ENCODE measurements at places on chromosomes 7 and 10.
A peak's percentile ranks its signal among the peaks of the same experiment; 100 is the strongest.

- DNase-seq, result no peak
Observed at GRCh38 chr10:14036233-14036632, 294.5 kb downstream of the FRMD4A start.

DNA sequence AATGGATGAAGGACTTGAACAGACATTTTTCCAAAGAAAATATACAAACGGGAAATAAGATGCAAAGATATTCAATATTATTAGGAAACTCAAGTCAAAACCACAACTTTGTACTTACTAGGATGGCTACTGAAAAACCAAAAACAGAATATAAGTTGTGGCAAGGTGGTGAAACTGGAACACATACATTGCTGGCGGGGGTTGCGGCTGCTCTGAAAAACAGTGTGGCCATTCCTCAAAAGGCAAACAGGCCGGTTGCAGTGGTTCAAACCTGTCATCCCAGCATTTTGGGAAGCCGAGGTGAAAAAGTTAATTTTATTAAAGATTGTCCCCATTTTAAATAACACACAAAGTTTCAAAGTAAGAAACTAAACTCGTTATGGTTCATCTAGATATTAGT lies 9.9 kb upstream of the ZNF713 start:
- no peak for DNase-seq

DNA sequence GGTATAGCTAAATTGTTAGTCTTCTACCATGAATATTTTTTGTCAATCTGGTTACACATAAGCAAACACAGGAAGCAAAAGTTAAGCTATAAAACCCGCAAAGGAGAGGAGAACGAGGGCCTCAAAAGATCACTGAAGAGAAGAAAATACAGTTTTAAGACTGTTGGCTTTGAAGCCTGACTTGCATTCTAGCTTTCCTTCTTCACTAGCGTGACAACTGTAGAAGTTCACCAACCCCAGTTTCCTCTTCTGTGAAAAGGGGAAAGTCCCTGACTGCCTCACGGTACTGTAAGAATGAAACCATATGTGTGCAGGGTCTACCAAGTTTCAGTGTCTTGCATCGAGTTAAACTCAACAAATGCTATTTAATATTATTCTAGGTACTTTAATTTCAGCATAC lies 7.5 kb upstream of the LRRN3 start:
- peak; percentile 55 for DNase-seq

GRCh38 chr10:50393784-50394467 lies 142.6 kb upstream of the ASAH2 start:
- peak; percentile 69 for DNase-seq

DNA sequence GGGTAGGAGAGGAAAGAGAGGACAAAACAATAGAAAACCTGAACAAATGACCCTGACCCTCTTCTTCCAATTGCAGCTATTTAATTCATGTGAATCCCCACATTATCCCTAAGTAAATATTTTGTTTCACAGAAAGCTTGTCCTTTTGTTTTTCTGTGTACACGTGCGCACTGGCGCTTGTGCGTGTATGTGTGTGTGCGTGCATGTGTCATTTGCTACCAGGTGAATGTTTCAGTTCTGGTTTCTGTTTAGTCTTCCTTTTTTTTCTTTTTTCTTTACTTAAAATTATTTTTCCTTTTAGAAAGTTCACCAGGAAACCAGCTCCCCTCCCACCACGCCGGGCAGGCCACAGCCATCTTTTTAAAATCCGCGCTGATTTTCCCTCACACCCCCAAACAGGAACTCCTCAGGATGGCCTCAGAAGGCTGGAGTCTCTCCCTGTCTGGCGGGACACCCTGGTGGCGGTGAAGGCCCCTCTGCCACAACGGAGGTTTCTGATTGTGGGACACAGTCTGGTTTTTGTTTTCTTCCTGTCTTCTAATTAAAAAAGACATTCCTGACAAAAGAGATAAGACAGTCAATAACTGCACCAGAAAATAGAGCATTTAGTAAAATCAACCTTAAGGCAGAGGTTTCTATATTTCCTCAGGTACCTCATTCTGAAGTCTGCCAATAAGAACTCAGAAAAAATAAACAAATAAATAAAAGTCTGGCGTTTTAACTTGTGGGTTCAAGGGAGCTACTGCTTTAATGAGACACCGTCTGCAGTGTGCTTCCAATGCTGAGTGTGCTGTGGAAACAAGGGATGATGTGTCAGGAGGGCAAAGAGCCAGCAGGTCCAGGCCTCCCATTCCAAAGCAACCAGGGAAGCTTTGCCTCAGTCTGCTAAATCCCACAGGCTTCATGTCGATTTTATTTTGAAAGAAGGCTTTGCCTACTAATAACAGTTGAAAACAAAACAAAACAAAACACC lies 17.4 kb downstream of the IRF5 start:
- DNase-seq, result no peak

- no peak for DNase-seq
Observed at GRCh38 chr10:110285501-110285900, 19.2 kb downstream of the SMNDC1 start.

DNA sequence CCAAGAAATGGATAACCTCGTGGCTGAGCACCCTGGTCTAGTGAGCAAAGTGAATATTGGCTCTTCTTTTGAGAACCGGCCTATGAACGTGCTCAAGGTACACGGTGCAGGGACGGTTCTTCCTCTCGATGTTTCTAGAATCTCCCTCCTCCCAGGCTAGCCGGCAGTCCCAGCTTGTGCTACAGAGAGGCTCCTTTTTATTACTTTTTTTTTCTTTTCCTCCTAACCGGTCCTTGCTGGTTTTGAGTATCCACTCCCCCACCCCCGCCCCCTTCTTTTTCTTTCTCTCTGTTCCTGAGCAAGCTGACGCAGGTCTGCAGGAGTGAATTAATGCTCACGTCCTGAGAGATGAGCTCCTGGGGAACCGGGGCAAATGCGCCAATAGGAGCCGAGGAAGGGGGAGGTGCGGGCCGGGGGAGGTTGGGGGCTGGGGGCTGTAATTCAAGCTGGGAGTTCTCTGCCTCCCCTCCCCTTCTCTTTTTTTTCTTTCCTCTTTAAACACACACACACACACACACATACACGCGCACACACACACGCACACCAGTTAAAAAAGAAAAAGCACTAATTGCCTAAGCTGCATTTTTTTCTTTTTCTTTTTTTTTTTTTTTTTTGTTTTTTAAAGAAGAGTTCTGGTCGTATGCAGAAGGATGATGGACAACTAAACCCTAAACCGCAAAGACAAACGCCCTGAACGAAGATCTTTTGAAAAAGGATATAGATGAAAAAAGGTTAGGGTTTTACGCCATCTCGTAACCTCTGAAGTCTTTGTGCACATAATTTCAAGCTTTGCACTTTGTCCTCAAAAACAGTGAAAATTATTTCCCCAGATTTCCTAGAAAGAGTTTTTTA lies 6.6 kb downstream of the CPA2 start:
- peak; percentile 88 for DNase-seq

DNA sequence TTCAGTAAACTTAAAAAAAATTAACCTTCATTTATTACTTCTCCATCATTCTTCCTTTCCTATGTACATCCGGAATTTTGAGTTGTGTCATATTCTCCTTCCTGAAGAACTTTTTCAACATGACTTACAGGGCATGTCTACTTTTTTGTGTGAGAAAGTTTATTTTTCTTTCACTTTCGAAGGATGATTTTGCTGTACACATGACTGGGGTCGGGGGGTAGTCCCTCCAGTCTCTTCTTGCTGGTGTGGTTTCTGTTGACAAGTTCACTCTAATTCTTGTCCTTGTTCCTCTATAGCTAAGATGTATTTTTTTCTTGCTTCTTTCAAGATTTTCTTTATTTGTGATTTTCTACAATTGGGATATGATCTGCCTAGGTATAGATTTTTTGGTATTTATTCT lies 55.8 kb downstream of the INPP5A start:
- DNase-seq, result no peak

GRCh38 chr7:151013733-151014497 lies 10.4 kb downstream of the ATG9B start:
- no peak for DNase-seq

GRCh38 chr7:5702876-5703571 lies 78.4 kb downstream of the RNF216 start:
- peak; percentile 11 for DNase-seq

- DNase-seq, result no peak
Observed at GRCh38 chr10:111874576-111874975, 309.0 kb downstream of the GPAM start.

DNA sequence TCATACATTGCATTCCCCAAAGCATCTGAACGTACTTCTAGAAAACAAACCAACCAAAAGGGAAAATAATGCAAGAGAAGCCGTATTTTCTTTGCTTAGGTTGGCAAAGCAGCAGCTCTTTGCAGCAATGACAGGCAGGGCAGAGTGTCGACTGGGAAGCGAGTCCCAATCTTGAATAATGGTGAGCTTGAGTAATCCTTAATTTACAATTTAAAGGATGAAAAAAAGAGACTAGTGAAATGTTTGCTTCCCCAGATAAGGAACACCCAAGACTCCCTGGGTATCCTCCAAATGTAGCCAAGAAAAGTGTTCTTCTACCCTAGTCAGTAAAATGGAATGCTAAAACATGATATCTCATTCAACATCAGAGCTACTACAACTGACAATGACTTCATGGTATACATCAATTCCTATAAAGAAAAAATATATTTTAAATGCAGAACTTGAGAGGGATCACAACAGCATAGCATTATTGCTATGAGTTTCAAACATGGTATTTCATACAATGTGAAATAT lies 32.0 kb downstream of the GPAM start:
- DNase-seq, result no peak

- no peak for DNase-seq
Observed at GRCh38 chr10:36507715-36508114, 617.7 kb upstream of the ANKRD30A start.

GRCh38 chr7:94130716-94131115 lies 126.6 kb upstream of the BET1 start:
- DNase-seq, result peak; percentile 45

GRCh38 chr7:120412139-120413050 lies 139.4 kb downstream of the KCND2 start:
- no peak for DNase-seq

DNA sequence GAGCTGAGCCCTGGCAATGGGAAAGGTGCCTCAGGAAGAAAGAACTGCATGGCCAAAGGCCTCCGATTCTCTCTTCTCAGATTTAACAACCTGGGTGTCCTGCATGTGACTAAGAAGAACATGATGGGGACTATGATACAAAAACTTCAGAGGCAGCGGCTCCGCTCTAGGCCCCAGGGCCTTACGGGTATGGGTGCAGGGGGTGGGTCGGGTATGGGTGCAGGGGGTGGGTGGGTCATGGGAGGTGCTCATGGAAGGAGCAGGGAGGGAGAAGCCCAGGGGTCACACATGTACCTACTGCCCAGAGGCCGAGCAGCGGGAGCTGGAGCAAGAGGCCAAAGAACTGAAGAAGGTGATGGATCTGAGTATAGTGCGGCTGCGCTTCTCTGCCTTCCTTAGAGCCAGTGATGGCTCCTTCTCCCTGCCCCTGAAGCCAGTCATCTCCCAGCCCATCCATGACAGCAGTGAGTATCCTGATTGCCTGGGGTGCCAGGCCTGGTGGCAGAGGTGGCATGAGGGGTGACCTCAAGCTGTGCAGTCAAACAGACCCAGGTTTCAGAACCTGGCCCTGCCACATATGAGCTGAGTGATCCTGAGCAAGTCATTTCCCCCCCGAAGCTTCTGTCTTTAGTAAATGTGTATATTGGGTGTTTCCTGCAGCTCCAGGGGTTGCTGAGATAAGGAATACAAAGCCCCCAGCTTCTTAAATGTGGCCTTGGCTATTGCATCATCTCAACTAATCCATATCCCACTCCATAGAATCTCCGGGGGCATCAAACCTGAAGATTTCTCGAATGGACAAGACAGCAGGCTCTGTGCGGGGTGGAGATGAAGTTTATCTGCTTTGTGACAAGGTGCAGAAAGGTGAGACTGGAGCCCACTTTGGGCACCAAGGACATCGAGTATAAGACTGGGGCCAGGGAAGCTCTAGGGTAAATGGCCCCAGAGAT lies 2.0 kb downstream of the NFKB2 start:
- DNase-seq, result no peak

DNA sequence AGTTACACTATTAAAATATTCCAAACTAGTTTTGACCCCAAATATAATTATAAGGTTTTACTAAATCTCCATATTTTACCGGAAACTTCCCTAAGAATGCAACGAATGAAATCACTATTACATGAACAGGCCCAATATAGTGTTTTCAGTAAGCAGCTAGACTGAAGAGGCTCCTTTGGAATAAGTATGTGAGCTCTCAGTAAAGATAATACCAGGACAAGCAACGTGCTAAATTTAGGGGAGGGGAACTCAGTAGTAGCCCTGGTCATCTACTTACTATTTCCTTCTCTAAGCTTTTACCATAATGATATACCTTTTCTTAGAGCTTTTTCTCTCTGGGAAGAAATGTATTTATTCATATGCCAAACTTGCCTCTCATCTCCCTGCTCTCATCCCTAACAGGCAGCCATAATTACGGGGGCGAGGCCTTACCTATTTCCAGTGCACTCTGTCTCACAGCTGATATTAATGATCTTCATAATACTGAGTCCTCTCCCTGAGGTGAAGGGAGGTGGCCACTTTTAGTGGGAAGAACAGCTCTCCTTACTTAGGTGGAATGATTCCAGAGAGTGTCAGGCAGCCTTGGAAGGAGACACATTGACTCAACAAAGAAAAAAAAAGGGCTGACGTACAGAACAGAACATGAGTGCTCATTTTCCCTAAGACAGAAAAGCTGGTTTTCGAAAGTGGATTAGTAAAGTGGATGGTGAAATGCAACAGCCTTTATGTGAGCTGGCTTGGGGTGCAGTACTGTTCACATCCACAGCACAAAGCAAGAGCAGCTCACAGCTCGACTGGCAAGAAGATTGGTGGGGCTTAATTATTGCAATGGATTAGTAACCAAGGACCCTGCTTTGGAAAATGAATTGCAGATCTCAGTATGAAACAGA lies 165.4 kb downstream of the GLI3 start:
- peak; percentile 65 for DNase-seq

DNA sequence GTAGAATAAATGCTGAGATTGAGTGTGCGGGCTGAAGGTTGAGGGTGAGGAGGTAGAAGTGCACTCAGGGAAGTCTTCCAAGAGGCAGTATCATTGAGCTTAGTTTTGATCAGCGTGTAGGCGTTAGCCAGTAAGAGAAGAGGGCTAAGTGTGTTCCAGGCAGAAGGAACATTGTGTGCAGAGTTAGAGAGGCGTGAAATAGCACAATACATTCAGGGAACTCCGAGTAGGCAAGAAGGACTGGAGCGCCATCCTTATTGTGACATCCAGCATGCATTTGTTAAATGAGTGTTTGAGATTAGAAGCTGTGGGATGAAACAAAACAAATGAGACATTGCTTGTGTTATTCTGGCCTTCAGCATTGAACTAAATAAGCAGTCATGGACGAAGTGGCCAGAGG lies 140.9 kb upstream of the MKLN1 start:
- no peak for DNase-seq

- no peak for DNase-seq
Observed at GRCh38 chr10:44439958-44440244, 55.0 kb upstream of the CXCL12 start.

GRCh38 chr10:122997864-122998263 lies 10.7 kb downstream of the IKZF5 start:
- DNase-seq, result no peak
